MM.1S (cell line): ENCODE measurements at places on chromosomes 1 and 21.

- DNase-seq = no peak
- H3K36me3 ChIP-seq = no peaks in the 10 kb centered on the region
- no peaks in the 10 kb centered on the region for H3K27me3 ChIP-seq
- no peak overlapping the region for H3K27ac ChIP-seq
- no peak overlapping the region for H3K4me3 ChIP-seq
- no peaks in the 10 kb centered on the region for H3K4me1 ChIP-seq
Observed at GRCh38 chr1:57711326-57711725, 287.5 kb upstream of the DAB1 start.

- no peaks in the 10 kb centered on the region for H3K4me1 ChIP-seq
- H3K27me3 ChIP-seq = no peaks in the 10 kb centered on the region
- DNase-seq = no peak
- H3K36me3 ChIP-seq = no peaks in the 10 kb centered on the region
Observed at GRCh38 chr1:11299225-11299574, 26.2 kb downstream of the UBIAD1 start.

- no peaks in the 10 kb centered on the region for H3K27me3 ChIP-seq
- no peaks in the 10 kb centered on the region for H3K36me3 ChIP-seq
- no peak overlapping the region for H3K4me3 ChIP-seq
- no peak for DNase-seq
- no peak overlapping the region for H3K27ac ChIP-seq
Observed at GRCh38 chr21:33289199-33289819, 23.1 kb downstream of the IL10RB start.

DNA sequence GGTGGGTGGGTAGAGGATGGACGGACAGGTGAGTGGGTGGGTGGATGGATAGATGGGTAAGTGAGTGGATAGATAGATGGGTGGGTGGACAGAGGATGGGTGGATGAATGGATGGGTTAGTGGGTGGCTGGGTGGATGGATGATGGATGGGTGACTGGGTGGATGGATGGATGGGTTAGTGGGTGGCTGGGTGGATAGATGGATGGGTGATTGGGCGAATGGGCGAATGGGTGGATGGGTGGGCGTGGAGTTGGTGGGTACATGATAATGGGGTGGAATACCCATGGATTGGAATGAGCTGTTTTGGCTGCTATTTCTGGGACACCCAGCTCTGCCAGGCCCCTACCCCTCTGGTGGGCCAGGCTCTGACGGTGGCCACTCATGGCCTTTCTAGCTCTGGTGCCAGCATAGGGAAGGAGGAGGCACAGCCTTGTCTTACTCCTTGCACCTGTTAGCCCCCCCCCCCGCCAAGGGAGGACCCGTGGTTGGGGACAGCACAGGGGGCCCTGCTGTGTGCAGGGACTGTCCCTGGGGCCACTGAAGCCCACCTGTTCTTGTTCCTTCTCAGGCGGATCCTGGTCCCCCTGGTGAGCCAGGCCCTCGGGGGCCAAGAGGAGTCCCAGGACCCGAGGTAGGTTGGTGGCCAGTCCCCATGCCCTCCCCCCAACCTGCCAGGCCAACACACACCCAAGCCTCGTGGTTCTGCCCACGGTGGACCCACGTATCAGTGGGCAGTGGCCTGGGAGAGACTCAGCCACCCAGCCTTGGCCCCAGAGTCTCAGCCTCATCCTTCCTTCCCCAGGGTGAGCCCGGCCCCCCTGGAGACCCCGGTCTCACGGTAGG lies 26.4 kb downstream of the COL6A2 start:
- no peak overlapping the region for H3K4me3 ChIP-seq
- no peaks in the 10 kb centered on the region for H3K36me3 ChIP-seq
- H3K27ac ChIP-seq = no peak overlapping the region
- H3K4me1 ChIP-seq = no peaks in the 10 kb centered on the region
- peaks cover 81% of the 10 kb centered on the region for H3K27me3 ChIP-seq

GRCh38 chr1:98402860-98403259 lies 258.7 kb upstream of the SNX7 start:
- peaks cover 24% of the 10 kb centered on the region for H3K4me1 ChIP-seq
- no peak overlapping the region for H3K27ac ChIP-seq
- H3K4me3 ChIP-seq = no peak overlapping the region
- DNase-seq = no peak

GRCh38 chr1:234550341-234551031 lies 59.5 kb downstream of the IRF2BP2 start:
- H3K27me3 ChIP-seq = no peaks in the 10 kb centered on the region
- H3K4me3 ChIP-seq = no peak overlapping the region
- no peaks in the 10 kb centered on the region for H3K4me1 ChIP-seq
- DNase-seq = no peak
- no peak overlapping the region for H3K27ac ChIP-seq

DNA sequence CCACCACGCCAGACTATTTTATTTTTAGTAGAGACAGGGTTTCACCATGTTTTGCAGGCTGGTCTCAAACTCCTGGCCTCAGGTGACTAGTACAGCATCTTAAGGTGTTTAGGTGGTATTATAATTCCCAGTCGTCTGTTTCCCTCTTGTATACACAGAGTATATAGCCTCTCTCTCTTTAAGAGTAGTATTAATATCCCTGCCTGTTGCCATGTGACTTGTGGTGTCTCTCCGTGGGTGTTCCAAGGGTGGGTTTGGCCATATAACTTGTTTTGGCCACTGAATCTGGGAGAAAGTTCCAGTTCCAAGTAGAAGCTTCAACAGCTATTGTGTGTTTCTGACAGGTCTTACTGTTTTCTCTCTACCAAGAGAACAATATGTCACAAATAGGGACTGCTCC lies 29.6 kb downstream of the EPS15 start:
- H3K4me3 ChIP-seq = no peak overlapping the region
- no peaks in the 10 kb centered on the region for H3K27me3 ChIP-seq
- peaks cover 3% of the 10 kb centered on the region; the same call in 1 of the 2 replicates for H3K4me1 ChIP-seq
- no peaks in the 10 kb centered on the region for H3K36me3 ChIP-seq
- no peak for DNase-seq
